Activated naive CD4-positive, alpha-beta T cell treated with anti-CD3 and anti-CD28 coated beads for 36 hours (primary cell): ENCODE measurements at places on chromosomes 16 and 17.

DNA sequence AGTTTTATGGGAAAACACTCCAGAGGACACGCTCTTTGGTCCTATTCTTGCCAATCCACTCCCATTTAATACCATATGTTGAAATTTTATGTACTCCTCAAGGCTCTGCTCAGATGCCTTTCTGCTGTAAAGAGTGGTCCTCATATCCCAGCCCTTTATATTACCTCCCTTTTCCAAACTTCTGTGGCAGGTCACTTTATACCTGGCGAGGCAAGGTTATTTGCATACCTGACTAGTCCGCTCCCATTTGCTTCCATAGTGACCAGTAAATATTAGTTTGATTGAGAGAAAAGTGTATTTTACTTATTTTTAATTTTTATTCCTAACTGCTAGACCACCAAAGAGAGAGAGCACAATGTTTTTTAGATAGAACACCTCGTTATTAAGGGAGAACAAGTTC, 17.3 kb downstream of the KRT12 start:
- no peak for DNase-seq

DNA sequence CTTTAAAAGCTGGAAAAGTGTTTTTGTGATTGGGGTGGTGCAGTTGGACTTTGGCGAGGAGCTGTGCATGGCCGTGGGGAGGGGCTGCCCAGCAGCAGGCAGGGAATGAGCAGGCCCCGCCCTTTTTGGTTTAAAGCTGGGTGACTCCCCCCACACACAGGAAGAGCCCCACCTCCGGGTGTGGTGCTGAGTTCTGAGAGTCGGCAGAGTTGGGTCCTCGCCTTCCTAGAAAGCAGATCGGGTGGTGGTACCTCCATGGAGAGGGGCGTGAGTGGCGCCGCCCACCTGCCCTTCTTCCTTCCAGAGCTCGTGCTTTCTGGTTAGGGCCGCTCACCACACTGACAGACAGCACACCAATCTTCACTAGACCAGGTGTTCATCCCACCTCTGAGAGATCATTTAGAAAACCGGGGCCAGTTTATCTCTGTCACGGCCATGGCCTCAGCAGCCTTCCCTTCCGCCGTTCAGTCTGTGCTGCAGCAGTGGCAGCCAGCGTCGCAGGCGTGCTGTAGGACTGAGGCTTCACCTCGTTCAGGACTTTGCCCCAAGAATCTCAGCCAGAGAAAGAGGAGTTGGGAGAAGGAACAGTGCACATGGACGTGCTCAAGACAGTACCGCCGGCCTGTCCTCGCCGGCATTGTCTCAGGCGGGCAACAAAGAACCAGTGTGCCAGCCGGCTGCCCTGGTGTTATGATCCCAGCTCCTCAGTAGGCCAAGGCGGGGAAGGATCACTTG, 144.0 kb upstream of the CHMP6 start:
- DNase-seq = peak; percentile 65

- DNase-seq = no peak
Measured at GRCh38 chr17:37691807-37692206, 48.6 kb upstream of the DDX52 start.

GRCh38 chr17:43832168-43832975, 574 bp downstream of the MPP3 start:
- DNase-seq = peak; percentile 25

GRCh38 chr16:48622456-48623303, 12.7 kb upstream of the N4BP1 start:
- no peak for DNase-seq

- DNase-seq = peak; percentile 50
Measured at GRCh38 chr17:20073055-20073979, 64.2 kb downstream of the SPECC1 start.

- no peak for DNase-seq
Measured at GRCh38 chr16:24508614-24509013, 30.8 kb upstream of the RBBP6 start.

DNA sequence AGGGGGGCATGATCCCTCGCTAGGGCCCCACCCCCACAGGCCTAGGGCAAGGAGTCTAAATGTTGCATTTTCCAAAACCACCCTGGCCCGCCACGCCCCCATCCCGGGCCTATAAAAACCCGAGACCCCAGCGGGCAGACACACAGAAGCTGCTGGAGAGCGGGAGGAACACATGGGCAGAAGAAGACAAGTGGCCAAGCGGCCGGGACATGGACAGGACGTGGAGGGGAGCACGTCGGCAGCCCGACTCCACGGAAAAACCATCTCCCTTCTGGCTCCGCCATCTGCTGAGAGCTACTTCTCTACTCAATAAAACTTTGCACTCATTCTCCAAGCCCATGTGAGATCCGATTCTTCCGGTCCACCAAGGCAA, 34.1 kb upstream of the ENPP7 start:
- DNase-seq = no peak

DNA sequence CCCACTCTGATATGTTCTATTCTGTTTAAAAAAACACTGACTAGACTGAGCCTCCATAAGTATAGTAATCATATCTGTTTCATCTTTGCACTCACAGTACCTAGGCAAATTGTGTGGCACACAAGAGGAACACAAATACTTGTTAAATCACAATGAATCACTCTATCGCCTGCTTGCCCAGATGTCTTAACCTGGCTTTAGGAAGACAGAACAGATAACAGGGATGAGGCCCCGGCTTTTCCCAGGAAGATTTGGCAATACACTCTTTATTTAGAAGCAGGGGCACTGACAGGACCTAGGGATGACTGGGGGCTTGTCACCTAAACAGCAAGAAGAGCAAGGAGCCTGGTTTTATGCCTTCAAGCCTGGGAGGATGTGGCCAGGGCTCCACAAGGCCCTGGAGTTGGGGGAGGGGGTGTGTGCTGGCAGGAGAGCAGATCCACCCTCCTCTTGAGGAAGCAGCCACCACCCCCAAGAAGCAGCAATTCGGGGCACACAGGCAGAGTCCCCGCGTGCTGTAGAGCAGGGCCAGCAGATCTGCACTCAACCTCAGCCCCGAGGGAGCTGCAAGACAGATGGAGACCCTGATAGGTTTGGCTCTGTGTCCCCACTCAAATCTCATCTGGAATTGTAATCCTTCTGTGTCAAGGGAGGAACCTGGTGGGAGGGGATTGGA, 41.0 kb upstream of the KSR1 start:
- DNase-seq = no peak

DNA sequence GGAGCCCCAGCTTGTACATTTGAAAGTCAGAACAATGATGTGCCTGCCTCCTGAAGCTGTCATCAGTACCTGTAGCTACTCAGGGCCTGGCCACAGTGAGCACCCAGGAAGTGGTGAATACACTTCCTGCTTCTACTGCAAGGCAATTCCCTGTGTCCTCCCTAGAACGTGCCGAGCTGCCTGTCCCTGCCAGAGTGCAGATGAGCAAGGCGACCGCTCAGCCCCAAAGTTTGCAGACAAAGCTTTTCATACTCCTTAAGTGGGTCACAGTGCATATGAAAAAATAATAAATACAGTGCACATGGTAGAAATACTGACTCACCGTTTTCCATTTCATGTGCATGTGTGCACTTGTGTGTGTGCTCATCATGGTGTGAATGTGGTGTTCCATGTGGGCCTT, 77.3 kb downstream of the MPRIP start:
- DNase-seq = peak; percentile 79

DNA sequence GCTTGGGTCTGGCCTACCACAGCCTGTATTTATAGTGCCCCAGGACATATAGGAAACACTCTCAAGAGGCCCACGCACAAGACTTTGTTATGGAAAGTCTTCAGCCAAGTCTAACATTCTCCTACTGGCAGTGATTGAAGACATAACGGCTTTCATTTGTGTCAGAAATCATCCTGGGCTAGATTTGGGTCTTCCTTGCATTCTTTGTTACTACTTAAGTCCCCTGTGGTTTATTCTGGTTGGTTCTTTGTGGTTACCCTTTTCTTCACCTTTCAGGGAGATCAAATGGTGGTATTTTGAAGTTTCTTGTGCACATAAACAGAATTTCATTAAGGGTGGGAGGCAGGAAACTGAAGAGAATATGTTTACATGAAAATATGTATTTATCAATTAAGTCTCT, 37.7 kb downstream of the REXO5 start:
- no peak for DNase-seq

DNA sequence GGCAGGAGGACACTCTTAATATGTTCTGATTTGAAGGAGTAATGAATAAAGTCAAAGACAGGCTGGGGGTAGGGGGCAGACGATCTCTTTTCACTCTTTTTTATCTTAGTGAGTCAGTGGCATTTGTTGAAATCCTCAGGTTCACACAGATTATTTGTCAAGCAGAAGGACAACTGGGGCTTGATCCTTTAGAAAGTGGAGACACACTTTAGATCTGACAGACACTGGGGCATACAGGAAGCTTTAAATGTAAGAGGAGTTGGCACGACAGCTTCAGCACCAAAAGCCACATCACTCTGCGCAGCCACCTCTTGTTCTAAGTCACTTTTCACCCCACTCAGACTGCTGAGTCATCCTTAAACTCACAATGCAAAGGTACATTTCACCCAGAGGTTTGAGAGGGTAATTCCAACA, 121.5 kb downstream of the STXBP4 start:
- peak; percentile 54 for DNase-seq

GRCh38 chr17:50863221-50863843, 2.8 kb downstream of the TOB1 start:
- DNase-seq = peak; percentile 75

DNA sequence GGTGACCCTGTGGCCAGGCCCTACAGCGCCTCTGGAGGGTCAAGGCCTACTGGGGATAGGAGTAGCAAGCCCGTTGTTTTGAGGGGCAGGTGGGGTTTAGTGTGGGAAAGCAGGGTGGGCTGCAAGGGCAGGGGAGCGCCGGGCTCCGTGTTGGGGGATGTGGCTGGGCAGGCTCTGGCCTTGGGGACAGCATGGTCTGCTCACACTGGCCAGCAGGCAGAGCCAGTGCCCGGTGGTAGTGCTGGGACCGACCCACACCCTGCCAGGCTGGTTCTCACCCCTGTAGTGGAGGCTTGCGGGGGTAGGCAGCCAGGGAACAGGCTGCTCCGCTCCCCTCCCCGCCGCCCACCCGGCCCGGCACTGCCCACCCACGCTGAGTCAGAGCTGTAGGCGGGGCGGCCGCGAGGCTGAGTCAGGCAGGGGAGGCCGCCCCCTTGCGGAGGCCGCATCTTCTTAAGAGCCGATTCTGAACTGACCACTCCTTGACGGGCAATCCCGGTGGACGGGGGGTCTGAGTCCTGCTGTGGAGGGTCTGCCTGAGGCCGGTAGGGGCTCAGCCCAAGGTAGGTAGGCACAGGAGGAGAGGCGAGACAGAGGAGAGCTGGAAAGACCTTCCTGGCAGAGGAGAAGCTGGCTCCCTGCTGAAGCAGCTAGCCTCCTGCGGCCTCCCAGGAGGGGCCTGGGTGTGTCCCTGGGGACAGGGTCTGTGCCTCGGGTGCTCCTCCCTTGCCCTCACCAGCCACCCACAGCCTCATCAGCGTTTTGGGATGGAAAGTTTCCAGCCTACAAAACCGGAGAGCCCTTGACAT, 62.4 kb downstream of the BAIAP2 start:
- peak; percentile 51 for DNase-seq

DNA sequence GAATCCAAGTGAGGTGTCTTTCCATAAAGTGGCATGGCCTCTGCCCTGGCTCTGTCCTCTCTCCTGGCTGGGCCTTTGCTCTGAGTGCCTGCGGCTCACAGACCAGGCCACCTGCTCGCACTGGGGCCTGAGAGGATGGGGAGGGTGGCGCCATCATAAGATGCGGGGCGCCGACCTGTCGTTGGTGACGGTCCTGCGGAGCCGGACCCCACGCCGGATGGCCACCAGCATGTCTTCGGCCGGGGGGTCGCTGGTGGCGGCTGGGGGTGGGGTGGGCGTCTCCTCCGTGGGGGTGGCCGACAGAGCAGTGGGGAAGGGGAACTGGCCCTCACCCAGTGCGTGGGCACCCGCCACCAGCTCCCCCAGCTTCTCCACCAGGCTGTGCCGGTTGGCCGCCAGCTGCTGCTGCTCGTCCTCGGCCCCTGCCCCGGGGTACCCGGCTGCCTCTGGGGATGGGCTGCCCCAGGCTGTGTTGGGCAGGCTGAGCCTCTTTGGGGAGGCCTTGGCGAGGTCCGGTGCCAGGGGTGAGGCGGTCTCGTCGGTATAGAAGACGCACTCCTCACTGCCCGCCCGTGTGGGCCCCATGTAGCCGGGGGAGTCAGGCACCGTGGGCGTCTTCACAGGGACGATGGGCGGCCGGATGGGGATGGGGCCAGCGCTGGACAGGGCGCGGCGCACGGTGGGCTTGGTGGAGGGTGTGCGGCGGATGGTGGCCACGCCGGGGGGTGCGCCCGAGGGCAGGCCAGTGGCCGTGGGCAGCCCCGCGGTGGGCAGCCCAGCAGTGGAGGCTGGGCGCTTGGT, 17.4 kb downstream of the IL34 start:
- no peak for DNase-seq

DNA sequence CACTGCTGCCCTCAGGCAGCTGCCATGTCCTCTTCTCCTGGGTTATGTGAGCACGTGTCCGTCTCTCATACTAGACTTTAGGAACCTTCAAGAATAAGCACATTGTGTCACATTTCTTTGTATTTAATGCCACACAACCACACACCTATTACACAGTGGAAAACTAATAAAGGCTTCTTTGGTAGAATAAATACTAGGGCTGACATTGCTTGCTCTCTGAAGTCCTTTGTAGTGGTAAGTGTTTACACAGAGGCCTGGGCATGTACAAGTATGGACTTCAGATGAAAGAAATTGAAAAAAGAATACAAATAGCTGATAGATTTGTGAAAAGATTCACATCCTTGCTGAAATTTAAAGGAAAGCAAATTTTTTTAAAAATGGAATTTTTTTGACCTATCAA, 188.1 kb upstream of the CCL2 start:
- no peak for DNase-seq

GRCh38 chr17:70158180-70158579, 11.2 kb upstream of the KCNJ2 start:
- DNase-seq = no peak
